Stimulated activated CD8-positive, alpha-beta memory T cell treated with anti-CD3 and anti-CD28 coated beads, Interleukin-15, amount 100 ng/mL, for 48 hours (primary cell): ENCODE measurements at places on chromosomes 5 and 9.

GRCh38 chr5:156399323-156399722 is 72.4 kb downstream of the SGCD start:
- no peak for DNase-seq

GRCh38 chr9:119611565-119611964 is 242.3 kb upstream of the BRINP1 start:
- no peak for DNase-seq

GRCh38 chr9:33750839-33751339 is 44.5 kb upstream of the PRSS3 start:
- DNase-seq = no peak

GRCh38 chr5:135851186-135851914 is 16.9 kb downstream of the SLC25A48 start:
- DNase-seq = no peak

DNA sequence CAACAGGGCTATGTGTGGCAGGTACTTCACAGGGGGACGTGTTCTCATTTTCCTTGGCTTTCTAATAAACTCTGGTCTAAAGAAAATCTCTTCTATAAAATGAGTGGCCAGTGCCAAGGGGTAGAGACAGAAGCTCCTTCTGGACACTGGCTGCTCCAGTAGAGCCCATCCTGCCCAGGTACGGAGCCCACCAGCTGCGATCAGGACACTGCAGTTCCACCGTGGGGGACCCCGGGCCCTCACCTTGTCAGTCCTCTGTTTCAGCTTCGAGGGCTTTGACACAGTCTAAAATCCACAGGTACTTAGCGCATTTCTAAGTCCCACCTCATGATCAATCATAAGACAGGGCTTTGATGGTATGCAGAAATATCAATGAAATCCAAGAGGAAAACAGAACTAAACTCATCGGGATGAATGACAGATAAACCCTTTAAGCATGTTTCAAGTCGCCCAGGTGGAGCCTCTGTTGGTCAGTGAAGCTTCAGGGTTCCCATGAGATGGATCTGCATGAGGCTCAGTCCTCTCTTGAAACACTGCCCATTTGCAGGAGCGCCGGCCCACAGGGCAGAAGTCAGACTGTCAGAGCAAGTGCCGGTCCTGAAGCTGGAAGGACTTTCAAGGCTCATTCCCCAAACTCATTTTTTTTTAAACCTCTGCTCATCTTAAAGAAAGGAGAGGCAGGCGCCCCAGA is 20.3 kb upstream of the TERT start:
- DNase-seq = no peak

- no peak for DNase-seq
Observed at GRCh38 chr5:138965626-138966025, 90.5 kb upstream of the LRRTM2 start.

DNA sequence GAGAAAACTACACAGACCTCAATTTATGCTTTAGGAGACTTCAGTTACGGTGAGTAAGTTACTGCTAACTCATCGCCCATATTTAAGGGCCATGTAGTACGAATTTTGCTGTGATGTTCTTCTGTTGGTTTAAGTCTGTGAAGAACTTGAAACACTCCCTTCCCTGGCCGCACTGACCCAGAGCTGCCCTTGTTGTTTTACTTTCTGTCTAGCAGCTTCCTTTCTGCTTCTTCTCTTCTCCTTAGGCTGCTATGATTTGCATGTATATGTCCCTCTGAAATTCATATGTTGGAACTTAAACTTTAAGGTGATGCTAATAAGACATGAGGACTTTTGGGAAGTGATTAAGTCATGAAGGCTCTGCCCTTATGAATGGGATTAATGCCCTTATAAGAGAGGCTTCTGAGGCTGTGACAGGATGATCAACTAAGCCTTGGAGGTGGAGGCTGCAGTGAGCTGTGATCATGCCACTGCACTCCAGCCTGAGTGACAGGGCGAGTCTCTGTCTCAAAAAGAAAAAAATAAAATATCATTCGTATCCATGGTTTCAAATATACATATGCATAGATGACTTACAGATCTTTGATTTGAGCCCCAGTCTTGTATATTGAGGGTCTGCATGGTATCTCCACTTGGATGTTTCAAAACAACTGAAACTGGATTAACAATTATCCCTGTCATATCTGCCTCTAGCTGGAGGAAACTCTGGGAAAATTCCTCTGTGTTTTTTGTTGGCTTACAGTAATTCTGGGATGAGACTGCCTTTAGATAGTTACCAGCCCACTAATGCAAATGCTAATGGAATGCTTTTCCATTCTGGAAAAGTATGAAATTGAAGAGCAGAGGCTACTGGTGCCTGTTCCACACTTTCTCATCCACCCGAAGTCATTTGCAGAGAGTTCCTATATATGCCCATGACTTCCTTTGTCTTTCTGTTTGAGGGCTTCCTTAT is 263.4 kb upstream of the ACTBL2 start:
- DNase-seq = no peak

DNA sequence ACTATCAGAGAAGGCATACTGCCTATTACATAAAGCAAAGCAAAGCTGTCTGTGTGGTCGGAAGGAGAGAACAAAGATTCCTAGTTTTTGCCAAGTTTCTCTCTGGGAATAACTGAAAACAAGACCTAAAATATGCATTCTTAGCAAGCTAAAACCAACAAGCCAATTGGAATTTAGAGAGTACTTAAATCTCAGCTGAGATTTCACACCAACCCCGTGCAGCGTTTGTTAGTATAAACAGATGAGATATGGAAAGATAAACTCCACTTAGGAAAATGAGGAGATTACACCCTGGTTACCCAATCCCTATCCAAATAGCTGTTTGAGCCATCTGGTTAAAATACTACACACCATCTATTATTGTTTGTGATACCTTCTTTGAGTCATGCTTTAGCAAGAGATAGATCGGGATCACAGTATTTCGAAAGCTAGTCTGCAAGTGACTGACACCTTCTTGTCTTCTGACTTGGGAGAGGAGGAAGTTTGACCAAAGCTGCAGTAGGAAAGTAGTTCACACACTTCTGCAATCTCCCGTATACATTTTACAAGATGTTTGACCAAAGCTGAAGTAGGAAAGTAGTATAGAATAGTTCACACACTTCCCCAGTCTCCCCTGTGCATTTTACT is 18.2 kb downstream of the FAF2 start:
- DNase-seq = no peak

DNA sequence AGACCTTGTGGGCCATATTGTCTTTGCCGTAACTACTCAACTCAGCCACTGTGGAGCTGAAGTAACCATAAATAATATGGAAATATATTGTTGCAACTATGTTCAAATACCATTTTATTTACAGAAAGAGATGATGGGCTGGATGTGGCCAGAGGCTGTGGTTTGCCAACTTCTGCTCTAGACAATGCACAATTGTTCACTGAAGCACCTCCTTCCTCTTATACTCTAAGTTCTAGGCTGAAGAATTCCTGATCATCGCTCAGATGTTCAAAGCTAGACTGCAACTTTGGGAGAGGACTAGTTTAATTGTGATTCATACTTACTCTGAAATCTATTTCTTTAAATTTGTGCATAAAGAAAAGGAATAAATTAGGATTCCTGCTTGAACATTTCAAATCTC is 245.0 kb downstream of the TAF11L14 start:
- DNase-seq = no peak

- DNase-seq = no peak
Observed at GRCh38 chr9:132169672-132170392, 8.0 kb downstream of the NTNG2 start.

DNA sequence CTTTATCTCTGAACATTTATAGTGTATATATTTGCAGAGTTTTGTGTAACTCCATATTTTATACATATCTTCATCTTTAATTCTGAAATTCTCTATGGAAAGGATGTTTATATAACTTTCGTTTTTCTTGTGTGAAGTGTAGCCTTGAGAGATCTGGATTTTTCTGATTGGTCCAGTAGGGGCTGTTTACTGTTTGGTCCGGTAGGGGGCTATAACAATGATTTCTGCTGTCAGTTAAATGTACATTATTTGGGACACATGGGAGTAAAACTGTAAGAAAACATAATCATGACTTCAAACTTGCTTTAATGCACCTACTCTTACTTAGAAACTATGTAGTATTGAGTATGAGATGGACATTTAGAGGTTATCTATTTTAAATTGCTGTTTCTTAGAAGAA is 527.1 kb upstream of the ARRDC3 start:
- DNase-seq = no peak

GRCh38 chr5:61290791-61291210 is 41.3 kb upstream of the ZSWIM6 start:
- no peak for DNase-seq

GRCh38 chr5:143404416-143405062 is 1.1 kb upstream of the NR3C1 start:
- DNase-seq = peak; percentile 21

- no peak for DNase-seq
Observed at GRCh38 chr5:93415819-93416218, 165.2 kb downstream of the NR2F1-AS1 start.

- DNase-seq = no peak
Observed at GRCh38 chr5:122264610-122265009, 47.4 kb upstream of the SNCAIP start.

- no peak for DNase-seq
Observed at GRCh38 chr5:134504629-134505300, 20.7 kb upstream of the JADE2 start.

GRCh38 chr5:33944543-33945132 is 8.5 kb downstream of the RXFP3 start:
- DNase-seq = no peak

DNA sequence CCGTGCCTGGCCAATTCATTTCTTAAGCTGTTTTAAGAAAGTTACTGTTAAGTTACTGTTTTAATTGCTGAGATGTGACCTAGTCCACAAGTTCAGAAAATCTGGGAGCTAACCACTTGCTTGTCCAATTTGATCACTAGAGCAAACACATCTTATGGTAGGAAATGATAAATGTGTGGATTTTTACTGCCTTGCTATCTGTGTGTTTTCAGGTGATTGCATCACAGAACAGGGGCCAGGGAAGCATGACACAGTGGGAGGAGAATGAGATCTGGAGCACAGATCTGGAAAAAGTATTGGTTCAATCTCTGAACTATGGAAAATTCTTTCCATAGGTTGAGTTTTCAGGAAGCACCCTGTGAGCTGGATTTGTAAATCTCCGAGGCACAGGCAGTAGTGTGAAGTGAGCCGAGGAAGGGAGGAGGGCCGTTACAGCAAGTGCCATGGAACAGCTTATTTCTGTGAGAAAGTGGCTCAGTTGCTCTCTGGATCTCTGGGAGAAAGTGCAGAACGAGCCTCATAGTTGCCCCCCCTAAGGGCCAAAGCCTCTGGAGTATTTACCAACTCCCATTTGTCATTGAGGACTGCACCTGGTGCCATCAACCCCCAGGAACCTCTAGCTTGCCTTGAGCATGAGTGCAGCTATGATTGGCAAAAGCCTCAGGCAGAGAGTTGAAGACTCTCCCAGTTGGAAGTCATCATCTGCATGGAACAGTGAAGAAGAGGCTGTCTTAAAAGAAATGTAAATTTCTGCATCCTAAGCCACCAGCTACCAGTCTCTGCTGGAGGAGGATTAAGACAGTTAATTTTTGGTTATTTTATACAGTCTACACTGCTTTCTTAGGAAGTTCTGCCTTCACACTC is 161.8 kb upstream of the CLINT1 start:
- DNase-seq = no peak

DNA sequence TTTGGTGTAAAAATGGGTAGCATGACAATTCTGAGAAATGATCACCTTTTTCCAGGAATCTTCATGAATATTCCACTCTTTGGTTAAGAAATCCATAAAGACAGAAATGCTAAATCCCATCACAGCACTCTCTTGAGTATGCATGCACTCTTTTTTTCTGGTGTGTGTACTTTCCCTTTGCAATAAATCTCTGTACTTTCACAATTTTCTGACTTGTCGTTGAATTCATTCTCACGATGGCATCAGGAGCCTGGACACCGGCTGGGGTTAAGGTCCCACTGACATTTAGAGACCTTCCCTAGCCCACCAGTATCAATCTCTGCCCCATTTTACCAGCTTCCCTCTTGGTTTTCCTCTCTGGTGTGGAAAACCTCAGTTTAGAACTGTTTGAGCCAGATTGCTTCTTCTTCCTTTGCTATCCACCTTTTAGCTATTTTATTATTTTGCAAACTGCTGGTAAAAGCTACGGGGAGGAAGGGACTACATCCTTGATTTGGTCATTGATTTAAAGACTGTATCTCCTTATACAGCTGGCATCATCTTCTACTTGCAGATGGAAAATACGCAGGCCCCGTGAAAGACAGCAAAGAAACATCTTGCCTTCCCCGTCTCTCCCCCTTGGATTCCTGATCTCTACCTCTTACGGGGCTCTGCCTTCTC is 59.9 kb upstream of the ZFR start:
- DNase-seq = no peak

DNA sequence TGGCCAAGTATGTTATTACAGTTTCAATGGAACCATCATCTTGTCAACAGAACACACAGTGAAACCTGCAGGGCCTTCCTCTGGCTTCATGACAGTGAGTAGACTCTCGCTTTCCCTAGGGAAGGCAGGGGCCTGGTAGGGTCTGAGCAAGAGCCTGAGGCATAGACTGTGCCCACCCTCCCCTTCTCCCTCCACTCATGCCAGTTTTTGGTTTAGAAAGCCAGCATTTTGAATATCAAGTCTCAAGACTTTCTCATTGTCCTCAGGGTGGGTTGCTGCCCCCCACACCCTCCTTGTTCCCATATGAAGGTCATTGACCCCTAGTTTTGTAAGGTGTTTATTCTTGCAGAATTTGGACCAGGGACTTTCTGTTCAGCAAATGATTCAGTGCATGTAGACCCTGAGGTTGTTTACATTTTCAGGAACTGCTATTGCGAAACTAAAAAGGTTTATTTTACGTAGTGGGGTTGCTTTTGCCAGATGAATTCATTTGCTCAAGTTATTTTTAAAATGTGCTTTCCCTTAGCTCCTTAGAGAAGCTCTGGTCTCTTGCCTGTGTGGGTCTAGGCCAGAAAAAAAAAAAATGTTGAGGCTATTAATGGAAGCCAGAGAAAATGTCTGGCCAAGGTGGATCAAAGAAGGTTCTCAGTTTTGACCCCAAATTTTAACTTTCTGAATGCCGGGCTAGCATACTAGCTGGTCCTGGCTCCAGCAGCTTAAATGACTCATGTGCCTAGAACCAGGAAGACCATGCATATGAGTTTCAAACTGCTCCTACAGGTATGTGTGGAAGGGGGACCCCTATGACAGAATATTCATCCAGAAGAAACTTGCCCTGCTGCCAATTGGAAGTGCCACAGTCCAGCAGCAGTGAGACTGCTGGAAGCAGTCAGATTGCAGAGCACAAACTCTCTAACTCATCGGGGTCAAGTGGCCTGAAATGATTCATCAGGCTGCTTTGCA is 10.1 kb upstream of the MOB3B start:
- DNase-seq = no peak

GRCh38 chr9:122221183-122221811 is 7.5 kb downstream of the LHX6 start:
- DNase-seq = no peak

GRCh38 chr5:8848366-8848765 is 697.5 kb downstream of the SEMA5A start:
- DNase-seq = no peak

DNA sequence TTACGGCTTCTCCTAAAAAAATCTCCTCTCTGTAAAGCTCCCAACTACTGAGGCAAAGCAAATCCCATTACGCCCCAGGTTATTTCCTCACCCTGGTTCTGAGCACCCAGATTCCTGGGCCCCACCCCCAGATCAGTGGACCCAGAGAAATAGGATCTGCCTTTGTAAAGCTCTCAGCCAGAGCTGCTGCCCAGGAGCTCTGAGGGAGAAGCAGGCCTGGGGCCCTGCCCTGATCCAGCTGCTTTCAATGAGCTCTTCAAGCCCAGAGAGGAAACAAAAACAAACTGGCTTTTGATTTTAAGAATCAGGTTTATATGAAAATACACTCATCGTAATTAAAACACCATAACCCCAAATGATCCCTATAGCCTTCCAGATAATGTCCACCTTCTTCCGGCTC is 124.5 kb downstream of the C5orf15 start:
- no peak for DNase-seq

GRCh38 chr9:113462781-113463286 is 693 bp upstream of the RGS3 start:
- no peak for DNase-seq
